Frontal cortex (tissue), 4 donors: ENCODE measurements at places on chromosomes 13 and 19.

DNA sequence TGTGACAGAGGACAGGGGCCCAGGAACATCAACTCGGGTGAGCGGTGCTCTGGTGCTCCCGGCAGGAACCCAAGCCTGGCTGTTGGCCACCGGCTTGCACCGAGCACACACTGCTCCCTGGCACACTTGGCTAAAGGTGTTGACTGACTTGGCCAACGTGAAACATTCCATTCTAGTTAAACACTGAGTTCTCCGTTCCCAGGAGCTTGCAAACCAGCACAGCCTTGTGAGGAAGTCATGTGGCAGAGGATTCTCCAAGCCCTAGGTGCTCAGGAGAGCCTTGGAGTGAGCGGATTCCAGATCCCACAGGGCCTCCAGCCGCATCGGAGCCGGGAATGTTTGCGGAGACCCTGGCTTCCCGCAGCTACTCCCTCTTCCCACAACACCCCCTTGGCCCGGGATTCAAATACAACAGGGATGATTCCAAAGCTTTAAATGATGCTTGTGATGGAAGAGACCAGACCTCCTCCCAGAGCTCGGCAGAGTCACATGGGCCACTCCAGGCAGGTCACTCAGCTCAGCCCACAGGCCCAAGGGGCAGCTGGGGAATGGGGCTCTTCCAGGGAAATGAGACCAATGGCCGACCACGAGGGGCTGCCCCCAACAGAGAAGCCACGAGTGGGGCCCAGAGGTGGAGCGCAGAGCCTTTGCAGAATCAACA, 2.9 kb downstream of the C13orf46 start:
- no peak for DNase-seq

DNA sequence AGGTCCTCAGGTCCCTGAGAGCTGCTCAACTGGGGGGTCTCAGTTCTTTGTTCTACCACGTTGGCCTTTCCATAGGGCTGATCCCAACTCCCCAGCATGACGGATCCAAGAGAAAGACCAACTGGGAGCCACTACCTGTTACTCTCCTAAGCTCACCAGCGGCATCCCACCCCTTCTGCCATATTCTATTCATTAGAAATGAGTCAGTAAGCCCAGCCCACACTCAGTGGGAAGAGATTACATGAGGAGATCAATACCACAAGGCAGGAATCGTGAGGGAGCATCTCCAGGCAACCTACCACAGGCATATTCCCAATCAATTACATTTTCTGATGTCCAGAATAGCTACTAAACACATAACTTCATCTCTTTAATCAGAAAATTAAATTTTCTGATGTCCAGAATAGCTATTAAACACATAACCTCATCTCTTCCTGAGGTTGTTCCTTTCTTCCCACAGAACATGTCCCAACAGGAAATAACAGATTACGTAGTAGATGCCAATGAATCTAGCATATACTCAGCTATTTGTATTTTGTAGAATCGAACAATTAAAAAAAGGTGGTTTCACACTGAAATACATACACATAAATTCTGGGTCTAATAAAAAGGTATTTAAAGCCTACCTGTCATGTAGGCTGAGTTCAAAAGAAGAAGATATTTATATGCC, 708.1 kb upstream of the ARGLU1 start:
- DNase-seq: no peak

DNA sequence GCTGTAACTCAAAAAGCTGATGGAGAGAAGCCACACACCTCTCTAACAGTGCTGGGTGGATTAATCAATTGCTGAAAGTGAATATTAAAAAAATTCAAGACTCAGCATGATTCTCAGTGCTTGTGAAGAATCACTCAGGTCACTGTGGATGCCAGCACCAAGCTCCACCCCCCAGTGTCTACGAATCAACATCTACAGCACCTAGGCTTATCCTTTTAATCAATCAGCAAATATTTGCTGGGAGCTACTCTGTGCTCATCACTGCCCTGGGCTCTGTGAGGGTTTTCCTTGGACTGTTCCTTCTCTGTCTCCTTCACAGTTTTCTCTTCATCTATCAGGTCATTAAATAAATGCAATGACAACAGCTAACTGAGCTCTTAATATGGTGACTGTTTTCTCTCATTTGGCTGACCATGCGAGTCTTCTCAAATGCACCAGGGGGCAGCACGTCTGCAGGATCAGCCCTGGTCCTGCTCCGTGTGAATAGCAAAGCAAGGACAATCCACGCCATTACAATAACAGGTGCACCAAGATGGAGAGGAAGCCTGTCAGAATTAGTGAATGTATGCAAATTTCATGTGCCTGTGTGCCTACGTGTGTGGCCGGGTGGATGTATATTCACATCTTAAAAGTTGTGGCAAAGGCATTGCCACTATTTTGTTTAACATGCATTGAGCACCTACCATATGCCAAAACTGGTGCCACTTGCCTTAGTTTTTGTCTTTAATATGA, 14.6 kb upstream of the C13orf42 start:
- peak; percentile 25 for DNase-seq

DNA sequence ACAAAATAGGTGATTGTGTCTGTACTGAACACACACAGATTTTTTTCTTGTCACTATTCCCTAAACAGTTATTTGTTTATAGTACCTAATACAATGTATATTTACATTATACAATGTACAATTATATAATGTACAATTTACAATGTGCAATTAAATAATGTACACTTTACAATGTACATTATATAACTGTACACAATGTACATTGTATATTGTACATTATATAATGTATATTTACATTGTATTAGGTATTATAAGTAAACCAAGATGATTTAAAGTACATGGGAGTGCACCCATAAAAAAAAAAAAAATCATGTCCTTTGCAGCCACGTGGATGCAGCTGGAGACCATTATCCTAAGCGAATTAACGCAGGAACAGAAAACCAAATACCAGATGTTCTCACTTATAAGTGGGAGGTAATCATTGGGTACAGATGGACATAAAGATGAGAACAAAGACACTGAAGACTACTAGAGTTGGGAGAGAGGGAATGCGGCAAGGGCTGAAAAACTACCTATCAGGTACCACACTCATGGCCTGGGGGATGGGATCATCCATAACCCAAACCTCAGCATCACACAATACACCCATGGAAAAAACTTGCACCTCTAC, 68.1 kb downstream of the ABCC4 start:
- DNase-seq: no peak

GRCh38 chr13:30997697-30998096, 65.2 kb downstream of the TEX26 start:
- no peak for DNase-seq

DNA sequence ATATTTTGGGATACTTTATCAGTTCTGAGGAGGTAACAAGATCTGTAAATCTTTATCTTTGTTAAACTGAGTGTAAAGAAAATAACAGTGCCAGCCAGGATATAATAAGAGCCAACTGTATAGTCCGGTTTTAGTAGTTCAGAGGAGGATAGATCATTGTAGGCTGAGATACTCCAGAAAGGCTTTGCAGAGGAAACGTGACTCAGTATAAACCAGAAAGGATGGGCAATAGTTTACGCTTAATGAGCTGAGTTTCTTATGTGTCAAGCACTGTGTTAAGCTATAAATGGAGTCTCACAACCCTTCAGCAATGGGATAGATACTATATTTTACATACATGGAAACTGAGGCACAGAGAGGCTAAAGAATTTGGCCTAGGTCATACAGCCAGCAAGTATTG, 3.8 kb downstream of the RFXAP start:
- no peak for DNase-seq

DNA sequence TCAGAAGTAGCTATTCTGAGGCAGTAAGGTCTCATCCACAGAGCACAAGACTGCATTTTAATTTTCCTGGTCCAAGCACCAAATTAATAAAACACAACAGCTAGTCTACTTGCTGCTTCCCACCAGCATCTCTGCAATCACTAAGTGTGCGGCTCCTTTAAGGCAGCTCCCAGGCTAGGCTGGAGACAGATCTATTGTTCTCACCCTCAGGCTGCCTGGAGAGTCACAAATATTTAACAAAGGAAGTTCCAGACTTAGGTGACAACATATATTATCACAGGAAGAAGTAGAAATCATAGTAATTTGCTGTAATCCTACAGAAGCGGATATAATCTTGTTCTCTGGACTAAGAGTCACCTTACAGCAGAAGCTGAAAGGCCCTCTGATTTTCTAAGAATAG, 2.2 kb upstream of the EID2 start:
- DNase-seq: no peak

DNA sequence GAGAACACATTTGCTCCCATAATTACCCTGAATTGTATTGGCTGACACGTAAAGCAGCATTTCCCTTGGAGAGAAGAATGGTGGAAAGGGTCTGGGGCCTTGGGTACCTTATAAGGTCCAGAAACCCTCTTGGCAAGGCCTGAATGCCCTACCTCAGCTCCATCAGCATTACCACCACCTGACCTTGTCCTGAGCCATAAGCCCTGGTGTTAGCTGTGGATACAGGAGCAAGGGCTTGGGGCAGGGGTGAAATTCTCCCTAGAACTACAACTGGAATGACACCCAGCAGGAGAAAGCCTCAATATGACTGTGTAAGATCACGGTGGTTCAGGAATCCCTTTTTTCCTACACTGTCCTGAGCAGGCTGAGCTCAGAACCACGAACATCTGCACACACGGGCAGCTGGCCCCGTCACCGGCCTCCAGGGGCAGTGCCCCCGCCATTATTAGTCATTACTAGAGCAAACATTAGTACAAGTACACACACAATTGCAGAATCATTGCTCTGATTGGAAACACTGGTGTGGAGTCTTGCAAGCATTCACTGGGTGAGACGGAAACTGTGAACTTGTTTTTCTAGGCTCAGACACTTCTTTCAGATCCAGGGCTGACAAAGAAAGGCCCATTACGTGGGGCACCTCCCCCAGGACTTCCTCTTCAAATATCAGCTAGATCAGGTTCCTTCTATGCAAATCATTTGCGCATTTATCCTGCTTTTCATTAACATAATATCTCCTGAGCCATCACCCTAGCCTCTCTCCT, 26.8 kb upstream of the MTIF3 start:
- DNase-seq: no peak

DNA sequence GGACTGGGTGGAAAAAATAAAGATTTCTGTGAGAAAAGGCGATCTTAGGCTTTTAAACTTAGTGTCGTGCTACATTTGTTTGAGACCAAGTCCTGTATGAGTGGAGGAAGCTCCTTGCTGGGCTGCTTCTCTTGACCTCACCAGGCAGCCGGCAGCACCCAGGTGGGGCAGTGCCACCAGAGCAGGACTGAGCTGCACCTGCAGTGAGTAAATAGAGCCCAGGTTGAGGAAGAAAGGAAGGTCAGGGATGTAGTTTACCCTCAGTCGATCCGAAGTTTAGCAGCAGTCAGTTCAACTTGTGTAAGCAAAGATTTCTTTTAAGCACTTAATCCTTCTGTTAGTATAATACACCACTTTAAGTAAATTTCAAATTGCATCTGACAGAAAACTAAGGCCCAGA, 13.6 kb downstream of the HNRNPM start:
- no peak for DNase-seq

DNA sequence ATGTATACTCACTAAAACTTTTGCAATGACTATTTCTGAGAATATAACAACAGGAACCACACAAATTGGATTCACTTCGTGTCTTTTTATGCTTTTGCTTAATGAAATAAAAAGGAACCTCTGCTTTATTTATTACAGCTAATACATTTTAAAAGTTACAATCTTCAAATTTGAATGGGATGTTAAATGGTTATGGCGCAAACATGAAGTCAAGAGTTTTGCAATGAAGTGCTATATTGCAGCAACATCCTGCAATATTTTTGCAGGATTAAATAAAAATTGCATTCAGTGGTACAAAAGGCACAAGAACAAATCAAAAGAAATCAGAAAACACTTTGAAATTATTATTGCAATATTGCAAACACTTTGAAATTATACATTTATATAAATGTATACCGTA, 1519.0 kb upstream of the MIR17HG start:
- DNase-seq: no peak

- no peak for DNase-seq
These were observed 110.1 kb downstream of the KCTD15 start for GRCh38 chr19:33906578-33907335.

- no peak for DNase-seq
These were observed 2.9 kb upstream of the FTL start for GRCh38 chr19:48962029-48962848.
